Stimulated activated CD4-positive, alpha-beta T cell treated with anti-CD3 and anti-CD28 coated beads, TNF-alpha, amount 100 ng/mL, for 4 hours (primary cell): ENCODE measurements at places on chromosomes 3 and 15.

- DNase-seq: no peak
These were observed 851.2 kb upstream of the NR2F2 start for GRCh38 chr15:95479308-95479707.

GRCh38 chr3:98115717-98116116 is 14.8 kb upstream of the OR5H1 start:
- DNase-seq: no peak

DNA sequence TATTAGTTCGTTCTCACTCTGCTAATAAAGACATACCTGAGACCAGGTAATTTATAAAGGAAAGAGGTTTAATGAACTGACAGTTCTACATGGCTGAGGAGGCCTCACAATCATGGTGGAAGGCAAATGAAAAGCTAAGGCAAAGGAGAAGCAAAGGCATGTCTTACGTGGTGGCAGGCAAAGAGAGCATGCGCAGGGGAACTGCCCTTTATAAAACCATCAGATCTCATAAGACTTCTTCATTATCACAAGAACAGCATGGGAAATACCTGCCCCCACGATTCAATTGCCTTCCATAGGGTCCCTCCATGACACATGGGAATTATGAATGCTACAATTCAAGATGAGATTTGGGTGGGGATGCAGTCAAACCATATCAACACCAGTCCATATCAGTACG is 133.5 kb downstream of the ZNF621 start:
- no peak for DNase-seq

DNA sequence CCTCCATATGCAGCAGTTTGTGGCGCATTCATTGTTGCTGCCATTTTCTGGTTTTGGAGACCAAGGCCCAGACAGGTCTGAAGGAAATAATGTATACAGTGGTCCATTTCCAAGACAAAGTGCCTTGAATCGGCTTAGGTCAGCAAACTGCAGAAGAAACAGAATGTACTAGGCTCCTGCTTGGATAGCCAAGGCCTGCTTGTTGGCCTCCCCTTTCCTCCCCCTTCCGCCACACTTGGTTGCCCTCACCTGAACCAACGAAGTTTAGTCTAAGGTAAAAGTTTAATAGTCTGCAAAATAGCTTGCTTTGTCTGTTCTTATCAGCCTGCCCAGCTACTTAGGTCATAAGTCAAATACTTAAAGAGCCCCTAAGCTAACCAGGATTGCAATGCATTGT is 12.0 kb upstream of the RTP3 start:
- no peak for DNase-seq

GRCh38 chr3:99549957-99550603 is 88.3 kb upstream of the COL8A1 start:
- no peak for DNase-seq

- DNase-seq: no peak
These were observed 842.8 kb upstream of the EPHA6 start for GRCh38 chr3:95971573-95971972.

DNA sequence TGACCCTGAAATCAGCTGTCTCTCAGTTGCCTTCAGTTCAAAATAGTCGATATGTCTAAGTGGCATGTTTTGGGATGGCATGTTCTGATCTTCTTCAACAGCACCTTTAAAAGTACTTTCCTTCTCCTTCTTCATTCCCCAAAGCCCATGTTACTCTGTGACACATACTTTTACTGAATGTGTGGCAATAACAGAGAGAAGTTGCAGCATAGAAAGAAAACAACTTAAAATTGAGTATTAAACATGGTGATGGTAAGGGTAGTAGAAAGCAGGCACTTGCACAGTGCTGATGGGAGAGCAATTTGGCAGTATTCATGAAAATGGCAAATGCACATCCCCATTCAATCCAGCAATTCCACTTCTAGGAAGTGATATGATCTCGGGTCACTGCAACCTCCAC is 12.3 kb upstream of the ULK4 start:
- DNase-seq: no peak
